ENCODE measurements at places on chromosomes 11 and 22.

- peak; percentile 50 for DNase-seq
These were observed 39.6 kb downstream of the BCR start for GRCh38 chr22:23219822-23220484.

- no peak for DNase-seq
These were observed 1232.8 kb downstream of the LRRC4C start for GRCh38 chr11:40226654-40227053.

- DNase-seq, result no peak
These were observed 24.2 kb downstream of the KRTAP5-5 start for GRCh38 chr11:1653541-1654387.

GRCh38 chr22:19525666-19526065 lies 1.5 kb upstream of the CLDN5 start:
- no peak for DNase-seq

DNA sequence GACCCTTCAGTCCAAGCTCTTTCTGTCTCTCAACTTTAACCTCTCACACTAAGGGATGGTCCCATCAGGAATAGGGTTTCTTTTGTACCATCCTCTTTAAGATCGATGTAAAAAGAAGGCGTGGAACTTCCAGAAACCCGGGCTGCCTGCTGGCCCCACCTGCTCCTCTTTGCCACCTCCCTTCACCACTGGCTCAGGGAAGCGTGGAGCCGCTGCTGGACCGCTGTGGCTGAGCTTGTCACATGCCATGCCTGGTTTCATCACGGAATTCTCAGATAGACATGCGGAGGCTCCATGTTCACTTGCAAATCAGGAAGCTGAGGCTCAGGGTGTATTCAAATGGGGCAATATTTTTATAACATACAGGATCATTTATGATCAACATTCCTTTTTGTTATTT lies 399.7 kb downstream of the BRD1 start:
- DNase-seq, result no peak

- DNase-seq, result no peak
These were observed 76.0 kb upstream of the MTMR2 start for GRCh38 chr11:95999711-96000406.

Measured in stimulated activated CD4-positive, alpha-beta T cell treated with anti-CD3 and anti-CD28 coated beads, Interleukin-12 subunit alpha, Interleukin-12 subunit beta, amount 100 ng/mL, for 48 hours (primary cell).